ENCODE measurements at places on chromosomes 12 and 14.

GRCh38 chr14:69959136-69959535, 79.9 kb downstream of the SMOC1 start:
- no peak for DNase-seq

- no peak for DNase-seq
These were observed 284.9 kb downstream of the TMTC2 start for GRCh38 chr12:82971584-82971983.

DNA sequence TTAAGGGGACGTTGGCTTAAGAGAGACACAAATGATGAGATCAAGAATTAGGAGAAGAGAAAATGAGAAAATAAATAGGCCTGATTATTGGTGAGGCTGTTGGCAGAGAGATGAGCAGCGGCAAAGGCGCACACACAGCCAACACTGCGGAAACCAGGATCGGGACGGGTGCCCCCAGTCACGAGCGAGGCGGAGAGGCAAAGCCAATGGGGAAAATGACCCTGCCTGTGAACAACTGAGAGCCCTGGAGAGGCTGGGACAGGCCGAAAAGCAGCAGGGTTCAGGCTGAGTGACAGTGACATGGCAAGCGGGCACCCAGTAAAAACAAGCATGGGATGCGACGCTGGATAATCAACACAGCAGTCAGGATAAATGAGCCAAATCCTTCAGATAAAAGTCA, 21.0 kb downstream of the SLC15A4 start:
- DNase-seq, result no peak

DNA sequence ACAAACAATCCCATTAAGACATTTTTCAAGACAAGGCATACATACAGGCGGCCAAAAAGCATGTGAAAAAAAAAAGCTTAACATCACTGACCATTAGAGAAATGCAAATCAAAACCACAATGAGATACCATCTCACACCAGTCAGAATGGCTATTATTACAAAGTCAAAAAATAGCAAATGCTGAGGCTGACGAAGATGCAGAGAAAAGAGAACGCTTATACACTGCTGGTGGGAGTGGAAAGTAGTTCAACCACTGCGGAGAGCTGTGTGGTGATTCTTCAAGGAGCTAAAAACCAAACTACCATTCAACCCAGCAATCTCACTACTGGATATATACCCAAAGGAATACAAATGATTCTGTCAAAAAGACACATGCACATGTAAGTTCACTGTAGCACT, 216.7 kb downstream of the FOXG1 start:
- DNase-seq, result no peak

- no peak for DNase-seq
These were observed 16.0 kb downstream of the NKX2-1 start for GRCh38 chr14:36503771-36504741.

DNA sequence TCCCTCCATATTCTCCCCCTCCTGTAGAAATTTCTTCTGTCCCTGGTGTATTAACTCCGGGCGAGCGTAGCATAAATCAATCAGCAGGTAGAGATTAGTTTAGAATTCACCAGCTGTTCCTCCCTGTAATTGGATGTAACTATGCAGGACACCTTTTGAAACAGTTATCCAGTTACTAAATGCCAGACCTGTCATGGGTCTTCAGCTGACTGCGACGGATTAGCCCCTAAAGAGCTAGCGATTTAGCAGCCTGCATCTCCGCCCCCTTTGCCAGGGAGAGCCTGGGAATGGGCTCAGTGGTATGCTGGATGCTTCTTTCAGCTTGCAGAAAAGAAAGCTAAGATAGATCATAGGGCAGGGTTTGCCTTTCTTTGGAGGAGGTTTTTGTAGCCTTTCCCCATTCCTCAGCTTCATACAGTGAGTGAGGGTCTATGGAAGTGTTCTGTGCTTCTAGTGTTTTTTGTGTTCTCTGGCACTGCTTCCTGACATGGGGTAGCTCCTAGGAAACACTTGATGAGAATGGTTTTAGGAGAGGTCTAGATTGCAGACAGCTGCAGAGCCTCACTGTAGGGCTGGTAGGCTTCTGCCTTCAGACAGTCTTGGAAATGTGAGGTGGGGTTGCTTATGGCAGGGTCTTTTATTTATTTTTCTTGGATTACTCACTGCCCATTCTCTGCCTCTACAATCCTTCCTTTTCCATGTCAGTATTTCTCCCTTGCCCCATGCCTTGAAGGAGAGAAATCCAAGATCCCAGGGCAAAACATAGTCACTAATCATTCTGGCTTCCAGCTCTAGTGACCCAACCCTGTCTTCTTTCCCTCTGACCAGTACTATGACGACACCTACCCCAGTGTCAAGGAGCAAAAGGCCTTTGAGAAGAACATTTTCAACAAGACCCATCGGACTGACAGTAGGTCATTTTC, 16.7 kb downstream of the COPZ1 start:
- no peak for DNase-seq

- DNase-seq, result no peak
These were observed 189.3 kb upstream of the LHX5 start for GRCh38 chr12:113660936-113661335.

DNA sequence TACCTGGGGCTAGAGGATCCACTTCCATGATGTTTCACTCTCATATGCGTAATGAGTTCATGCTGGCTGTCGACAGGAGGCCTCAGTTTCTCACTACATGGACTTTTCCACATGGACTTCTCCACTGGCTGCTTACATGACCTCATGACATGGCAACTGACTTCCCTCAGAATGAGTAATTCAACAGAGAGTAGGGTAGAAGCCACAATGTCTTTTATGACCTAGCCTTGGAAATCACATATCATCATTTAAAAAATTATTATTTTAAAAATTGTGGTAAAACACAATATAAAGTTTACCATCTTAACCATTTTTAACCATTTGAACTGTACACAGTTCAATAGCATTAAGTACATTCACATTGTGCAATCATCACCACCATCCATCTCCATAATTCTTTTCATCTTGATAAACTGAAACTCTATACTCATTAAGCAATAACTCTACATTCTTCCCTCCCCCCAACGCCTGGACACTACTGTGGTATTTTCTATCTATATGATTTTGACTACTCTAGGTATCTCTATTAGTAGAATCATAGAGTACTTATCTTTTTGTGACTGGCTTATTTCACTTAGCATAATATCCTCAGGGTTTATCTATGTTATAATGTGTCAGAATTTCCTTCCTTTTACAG, 144.5 kb downstream of the TGFB3 start:
- no peak for DNase-seq

DNA sequence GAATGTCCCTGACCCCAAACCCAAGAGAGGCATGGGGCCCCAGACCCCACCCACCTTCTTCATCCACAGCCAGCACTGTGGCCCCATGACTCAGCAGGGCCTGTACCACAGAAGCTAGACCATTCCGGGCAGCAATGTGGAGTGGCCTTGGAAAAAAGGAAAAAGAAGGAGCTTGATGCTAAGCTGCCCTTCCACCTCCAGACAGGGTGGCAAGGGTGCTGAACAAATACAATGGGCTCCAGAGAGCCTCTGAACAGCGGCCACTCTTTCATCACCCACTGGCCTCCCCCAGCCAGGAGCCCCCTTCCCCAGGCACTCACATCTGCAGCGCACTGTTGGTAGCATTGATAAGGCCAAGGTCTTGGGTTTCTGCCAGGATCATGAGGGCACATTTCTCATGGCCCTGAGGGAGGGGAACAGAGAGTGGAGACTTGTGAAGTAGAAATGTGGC, 13.9 kb downstream of the SLC39A5 start:
- no peak for DNase-seq

GRCh38 chr12:21940549-21941505, at the start of gene ABCC9:
TSS of gene ABCC9 (minus strand) at chr12:21941426. CDS start at chr12:21936674, 4,752 bp downstream.
- DNase-seq, result no peak

DNA sequence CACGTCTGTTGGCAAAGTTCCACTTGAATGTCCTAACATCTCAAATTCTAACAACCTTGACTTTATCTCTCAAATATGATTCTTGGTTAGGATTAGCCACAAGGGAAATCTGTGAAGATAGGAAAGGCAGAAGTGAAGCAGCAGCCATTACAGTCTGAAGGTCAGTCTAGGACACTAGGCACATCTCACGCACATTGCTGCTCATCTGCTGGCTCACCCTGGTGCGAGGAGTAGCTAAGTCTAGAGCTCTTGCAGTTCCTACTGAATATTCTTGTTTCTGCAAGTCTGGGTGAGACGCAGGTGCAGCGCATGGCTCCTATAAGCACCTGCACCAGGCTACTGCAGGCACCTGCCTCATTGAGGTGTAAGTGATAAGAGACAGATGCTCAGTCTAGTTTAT, 6.4 kb upstream of the SLC25A3 start:
- no peak for DNase-seq

GRCh38 chr12:115364921-115365320, 680.9 kb upstream of the TBX3 start:
- no peak for DNase-seq

DNA sequence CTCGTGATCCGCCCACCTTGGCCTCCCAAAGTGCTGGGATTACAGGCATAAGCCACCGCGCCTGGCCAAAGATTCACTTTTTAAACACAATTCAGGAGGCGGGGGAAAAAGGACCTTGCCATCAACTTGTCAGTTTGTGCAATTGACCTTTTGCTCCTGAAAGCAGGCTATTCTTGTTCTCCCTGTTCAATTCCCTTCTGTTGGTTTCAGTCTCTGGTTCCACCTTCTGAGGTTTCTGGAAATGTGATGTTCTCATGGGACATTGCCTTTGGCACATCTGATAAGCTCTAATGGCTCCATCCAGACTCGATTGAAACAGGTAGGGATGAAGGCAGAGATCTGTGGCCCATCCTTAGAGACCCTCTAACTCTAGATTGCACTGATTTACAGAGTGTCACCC, 17.9 kb upstream of the CCDC85C start:
- DNase-seq, result no peak
